ENCODE measurements at places on chromosomes 2 and 18.

- DNase-seq = no peak
Measured at GRCh38 chr2:177900082-177900481, 172.5 kb downstream of the PDE11A start.

- DNase-seq = peak; percentile 52
Measured at GRCh38 chr2:224004105-224004695, 34.9 kb downstream of the SERPINE2 start.

GRCh38 chr2:118973542-118973951, 31.6 kb downstream of the MARCO start:
- peak; percentile 52 for DNase-seq

DNA sequence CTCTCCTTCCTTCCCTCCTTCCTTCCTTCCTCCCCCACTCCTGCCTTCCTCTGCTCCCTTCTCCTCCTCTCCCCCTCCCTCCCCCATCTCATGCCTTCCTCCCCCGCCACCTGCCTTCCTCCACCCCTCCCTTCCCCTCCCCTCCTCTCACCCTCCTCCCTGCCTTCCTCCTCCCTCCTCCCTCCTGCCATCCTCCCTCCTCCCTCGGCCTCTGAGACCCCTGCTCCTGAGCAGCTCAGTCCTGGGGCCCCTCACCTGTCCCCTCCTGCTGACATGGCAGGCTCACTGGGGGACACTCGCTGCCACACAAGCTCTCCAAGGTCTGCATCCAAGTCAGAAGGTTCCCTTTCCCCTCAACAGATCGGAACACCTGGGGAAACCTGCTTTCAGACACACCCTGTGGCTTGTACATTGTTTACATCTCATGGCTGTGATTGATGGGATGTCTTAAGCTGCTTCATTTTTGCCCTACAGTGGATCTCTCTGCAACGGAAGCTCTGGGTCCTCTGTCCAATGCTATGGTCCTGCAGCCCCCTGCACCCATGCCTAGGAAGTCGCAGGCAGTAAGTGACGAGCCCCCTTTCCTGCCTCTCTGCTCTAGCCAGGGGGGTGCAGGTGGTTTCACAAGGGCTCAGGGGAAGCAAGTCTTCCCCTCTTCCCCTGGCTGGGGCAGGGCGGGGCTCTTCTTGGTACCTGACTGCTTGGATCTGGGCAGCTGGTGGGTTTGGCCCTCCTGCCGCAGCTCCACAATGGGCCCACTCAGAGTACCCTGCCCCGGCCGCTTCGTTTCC, 22.9 kb downstream of the ITGB1BP1 start:
- no peak for DNase-seq

DNA sequence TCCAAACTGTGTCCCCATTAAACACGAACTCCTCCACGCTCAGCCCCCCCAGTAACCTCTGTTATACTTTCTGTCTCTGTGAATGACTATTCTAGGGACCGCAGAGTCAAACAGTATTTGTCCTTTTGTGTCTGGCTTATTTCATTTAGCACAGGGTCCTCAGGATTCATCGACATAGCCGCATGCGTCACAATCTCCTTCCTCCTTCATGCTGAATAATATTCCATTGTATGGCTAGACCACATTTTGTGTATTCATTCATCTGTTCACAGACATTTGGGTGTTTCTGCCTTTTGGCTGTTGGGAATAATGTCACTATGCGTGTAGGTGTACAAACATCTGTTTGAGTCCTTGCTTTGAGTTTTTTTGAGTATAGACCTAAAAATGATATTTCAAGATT, 80.9 kb downstream of the SH3RF3 start:
- DNase-seq = no peak
